ENCODE measurements at places on chromosomes 3 and 15. TPM values are rescaled to one million over a fixed set of nuclear protein-coding genes. Genes with fewer than 3 reads are reported as not detected.

FAM227B gene
- 7.6 TPM for total RNA-seq

CHRNA5 gene
- 0.49 TPM for total RNA-seq

AQP9 gene
- total RNA-seq = not detected

GOLGA8A gene
- 13.1 TPM for total RNA-seq

PLSCR5 gene
- not detected for total RNA-seq

TMOD2 gene
- total RNA-seq = 5.1 TPM

SPSB4 gene
- not detected for total RNA-seq

SAXO2 gene
- total RNA-seq = not detected

CELSR3 gene
- total RNA-seq = 2.5 TPM

GPR62 gene
- total RNA-seq = not detected

HRH1 gene
- total RNA-seq = 8.6 TPM

PIAS1 gene
- 13.8 TPM for total RNA-seq

SELENOS gene
- 125 TPM for total RNA-seq

IL17RE gene
- 0.54 TPM for total RNA-seq

CELF6 gene
- total RNA-seq = not detected

MME gene
- 80.3 TPM for total RNA-seq

DPH6 gene
- 14.6 TPM for total RNA-seq

HTR3E gene
- not detected for total RNA-seq

GOLGA8N gene
- 2.7 TPM for total RNA-seq

CALML4 gene
- 0.32 TPM for total RNA-seq

SENP8 gene
- 1.5 TPM for total RNA-seq

RBP2 gene
- not detected for total RNA-seq

UROC1 gene
- not detected for total RNA-seq

BTLA gene
- total RNA-seq = not detected

ZNF502 gene
- 3.6 TPM for total RNA-seq

GPR149 gene
- total RNA-seq = not detected

MESP2 gene
- total RNA-seq = not detected

CLSTN2 gene
- total RNA-seq = 4.2 TPM

SACM1L gene
- 36.8 TPM for total RNA-seq

ARRDC4 gene
- 16.2 TPM for total RNA-seq

MCCC1 gene
- total RNA-seq = 9.9 TPM

CX3CR1 gene
- not detected for total RNA-seq

UCN2 gene
- total RNA-seq = 1.6 TPM

UACA gene
- 44.0 TPM for total RNA-seq

HCLS1 gene
- 2.3 TPM for total RNA-seq

MED12L gene
- 1.8 TPM for total RNA-seq

ASB14 gene
- not detected for total RNA-seq

SUSD5 gene
- total RNA-seq = 4.2 TPM

PRICKLE2 gene
- total RNA-seq = 13.7 TPM

SPINT1 gene
- 0.81 TPM for total RNA-seq

BCL2A1 gene
- total RNA-seq = not detected

ARNT2 gene
- 6.1 TPM for total RNA-seq

SLC6A20 gene
- total RNA-seq = not detected

GOLGA6L10 gene
- total RNA-seq = not detected

CFAP20DC gene
- total RNA-seq = 4.5 TPM

FAM81A gene
- 0.97 TPM for total RNA-seq

MEGF11 gene
- not detected for total RNA-seq

All from cardiac atrium fibroblast (primary cell).